ENCODE measurements at places on chromosomes 4 and X.

DNA sequence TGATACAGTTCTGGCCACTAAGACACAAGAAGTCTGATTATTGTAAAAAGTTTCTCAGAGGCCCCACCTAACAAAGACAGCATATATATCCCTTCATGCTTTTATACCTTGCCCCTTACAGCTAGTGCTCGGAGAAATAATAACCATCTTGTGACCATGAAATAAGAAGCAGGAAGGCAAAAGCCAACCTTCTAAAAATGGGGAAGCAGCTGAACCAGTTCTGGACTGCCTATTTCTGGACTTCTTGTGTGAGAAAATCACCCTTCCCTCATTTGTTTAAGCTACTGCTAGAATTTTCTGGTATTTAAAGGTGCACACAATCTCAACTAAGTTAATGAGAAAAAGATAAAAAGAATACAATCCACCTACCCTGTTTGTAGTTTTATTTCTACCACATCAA is 87.5 kb downstream of the CNOT6L start:
- no peak for DNase-seq

GRCh38 chr4:6262176-6262575 is 7.5 kb upstream of the WFS1 start:
- DNase-seq, result no peak

DNA sequence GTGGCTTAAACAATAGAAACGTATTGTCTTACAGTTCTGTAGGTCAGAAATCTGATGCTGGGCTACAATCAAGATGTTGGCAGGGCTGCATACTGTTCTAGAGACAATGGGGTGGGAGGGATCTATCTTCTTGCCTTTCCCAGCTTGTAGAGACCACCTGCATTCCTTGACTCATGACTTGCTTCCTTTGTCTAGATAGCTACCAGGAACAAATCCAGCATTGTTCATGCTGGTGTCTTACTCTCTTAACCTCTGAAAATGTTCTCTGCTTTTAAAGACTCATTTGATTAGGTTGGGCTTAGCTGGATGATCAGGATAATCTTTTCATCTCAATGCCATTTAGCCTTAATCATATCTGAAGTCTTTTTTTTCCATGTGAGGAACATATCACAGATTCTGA is 169.0 kb downstream of the ZNF330 start:
- DNase-seq, result no peak

DNA sequence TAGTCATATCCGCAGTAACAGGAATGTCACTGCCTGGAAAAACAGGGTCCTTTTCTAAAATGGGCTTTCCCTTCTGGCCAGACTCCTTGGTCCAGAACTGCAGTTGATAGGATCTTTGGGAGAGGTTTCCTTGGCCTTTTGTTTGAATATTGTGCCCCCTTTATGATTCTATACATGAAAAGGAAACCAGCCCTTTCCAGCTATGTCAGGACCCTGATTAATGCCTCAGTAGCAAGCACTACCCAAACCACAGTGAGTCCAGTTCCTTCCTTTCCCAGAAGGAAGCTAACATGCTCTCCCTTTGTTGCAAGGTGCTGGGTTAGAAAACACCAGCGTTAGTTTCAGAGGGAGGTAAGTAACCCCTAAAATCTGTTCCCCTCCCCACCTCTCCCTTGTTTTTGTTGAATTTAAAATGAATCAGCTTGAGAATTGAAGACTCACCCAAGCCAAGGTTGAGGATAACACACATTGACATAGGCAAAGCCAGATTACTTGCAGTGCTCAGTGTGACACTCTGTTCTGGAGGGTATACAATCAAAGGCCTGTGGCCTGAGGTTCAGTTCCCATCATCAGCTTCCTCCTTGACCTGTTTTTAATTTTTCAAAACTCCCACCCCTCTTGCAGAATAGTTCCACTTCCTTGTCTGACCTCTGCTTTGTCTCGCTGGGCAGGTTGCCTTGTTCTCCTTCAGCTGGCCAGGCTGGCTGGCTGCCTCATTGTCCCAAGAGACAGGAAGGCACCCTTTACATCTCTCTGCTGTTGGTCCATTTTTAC is 87.6 kb upstream of the PLAC1 start:
- no peak for DNase-seq

- no peak for DNase-seq
Observed at GRCh38 chrX:66167431-66167830, 3.4 kb downstream of the HEPH start.

DNA sequence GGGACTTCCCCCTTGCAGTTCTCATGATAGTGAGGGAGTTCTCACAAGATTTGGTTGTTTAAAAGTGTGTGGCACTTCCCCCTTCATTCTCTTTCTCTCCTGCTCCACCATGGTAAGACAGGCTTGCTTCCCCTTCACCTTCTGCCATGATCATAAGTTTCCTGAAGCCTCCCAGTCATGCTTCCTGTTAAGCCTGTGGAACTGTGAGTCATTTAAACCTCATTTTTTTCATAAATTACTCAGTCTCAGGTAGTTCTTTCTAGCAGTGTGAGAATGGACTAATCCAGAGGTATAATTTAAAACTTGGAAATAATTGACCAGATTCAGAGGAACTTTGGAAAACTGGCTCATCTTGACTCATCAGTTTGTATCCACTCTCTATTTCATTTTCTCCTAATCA is 129.0 kb downstream of the TMEM47 start:
- no peak for DNase-seq

DNA sequence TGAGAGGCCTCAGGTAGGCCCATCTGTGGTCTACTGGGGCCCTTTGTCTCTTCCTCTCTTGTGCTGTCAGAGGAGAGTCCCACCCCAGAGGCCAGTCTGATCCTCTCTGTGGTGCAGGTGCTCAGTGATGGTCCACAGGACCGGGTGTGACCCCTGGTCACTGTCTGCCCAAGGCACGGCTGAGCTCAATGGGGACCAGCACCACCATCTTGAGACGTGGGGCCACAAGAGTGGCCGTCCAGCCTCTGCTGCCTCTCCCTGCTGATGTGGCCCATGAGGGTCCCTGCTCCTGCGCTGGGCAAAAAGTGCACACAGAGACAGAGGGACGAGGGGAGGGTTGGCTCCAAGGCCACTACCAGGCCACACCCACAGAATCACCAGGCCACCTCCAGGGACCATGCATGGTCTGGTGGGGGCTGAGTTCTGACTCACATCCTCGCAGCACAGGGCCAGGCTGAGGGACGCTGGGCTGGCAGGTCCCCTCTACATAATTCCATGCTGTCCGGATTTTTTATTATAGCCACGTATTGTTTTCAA is 88.3 kb downstream of the FAM53A start:
- DNase-seq, result no peak

- no peak for DNase-seq
Observed at GRCh38 chr4:19540859-19541540, 710.7 kb upstream of the SLIT2 start.

DNA sequence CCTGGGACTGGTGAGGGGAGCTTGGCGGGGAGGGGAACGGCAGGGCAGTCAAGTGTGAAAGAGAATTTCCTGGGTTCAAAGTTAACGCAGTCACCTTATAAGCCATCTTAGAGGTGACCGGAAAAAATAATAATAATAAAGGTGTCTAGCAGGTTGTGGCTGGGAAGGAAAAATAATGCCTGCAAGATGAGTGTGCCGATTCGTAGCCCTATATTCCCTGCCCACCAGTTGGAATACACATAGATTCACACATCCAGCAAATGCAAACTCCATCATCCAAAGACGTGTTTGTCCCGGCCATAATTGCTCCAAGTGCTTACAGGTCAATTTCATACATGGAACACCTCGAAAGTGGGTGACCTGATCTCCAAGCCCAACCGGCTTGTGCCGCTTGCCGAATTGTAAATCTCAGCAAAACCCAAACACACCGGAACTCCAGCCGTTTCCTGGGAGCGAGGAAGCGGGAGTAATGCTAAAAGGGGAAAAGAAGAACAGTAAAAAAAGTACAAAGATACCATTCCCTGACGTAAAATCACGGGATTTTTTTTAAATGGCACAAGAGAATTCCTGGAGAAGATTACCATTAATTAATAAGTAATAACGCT is 1.3 kb upstream of the FAT1 start:
- DNase-seq, result no peak

- DNase-seq, result no peak
Observed at GRCh38 chr4:92304606-92305005, 840 bp downstream of the GRID2 start.

DNA sequence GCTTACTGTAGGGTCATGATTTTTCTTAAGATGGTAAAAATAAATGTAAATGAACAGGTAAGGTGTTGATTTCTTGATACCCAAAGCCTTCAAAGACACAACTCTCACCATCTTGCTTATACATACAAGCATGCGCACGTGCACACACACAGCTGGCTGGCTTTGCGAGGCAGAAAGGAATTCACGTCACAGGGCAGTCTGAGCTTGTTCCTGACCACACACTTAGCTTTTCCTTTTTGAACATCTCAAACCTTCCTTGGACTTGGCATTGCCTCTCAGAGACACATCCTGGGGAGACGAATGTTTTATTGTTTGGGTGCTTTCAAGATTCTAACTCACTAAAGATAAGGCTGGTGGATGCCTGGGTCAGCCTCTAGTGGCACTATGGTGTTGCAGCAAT is 175.0 kb downstream of the NHS start:
- DNase-seq, result no peak

DNA sequence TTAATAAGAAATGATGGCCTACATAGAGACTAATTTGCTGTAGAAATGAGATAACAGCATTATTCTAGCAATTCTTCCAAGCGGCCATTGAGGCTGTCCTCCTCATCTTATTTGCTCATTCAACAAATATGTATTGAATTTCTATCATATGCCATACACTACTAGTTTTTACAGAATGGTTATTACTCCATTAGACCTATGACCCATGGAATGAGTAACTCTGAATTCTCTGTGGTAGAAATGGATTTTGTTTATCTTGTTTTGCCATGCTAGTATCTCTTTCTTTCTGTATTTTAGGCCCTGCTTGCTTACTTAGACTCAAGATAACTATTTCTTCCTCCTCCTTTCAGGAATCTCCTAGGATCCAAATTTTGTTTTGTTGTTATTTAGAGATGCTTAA is 103.5 kb downstream of the RPA4 start:
- DNase-seq, result no peak

- DNase-seq, result no peak
Observed at GRCh38 chr4:7387925-7388324, 46.8 kb downstream of the PSAPL1 start.

GRCh38 chrX:49165901-49166881 is 3.6 kb downstream of the MAGIX start:
- peak; percentile 72 for DNase-seq

- no peak for DNase-seq
Observed at GRCh38 chr4:76219299-76220055, 5.9 kb upstream of the SCARB2 start.
